ENCODE measurements at places on chromosomes 11 and 22. TPM values are rescaled to one million over a fixed set of nuclear protein-coding genes. Genes with fewer than 3 reads are reported as not detected.

GRCh38 chr11:112656772-112657428 is 304.3 kb upstream of the NCAM1 start:
- H3K4me1 ChIP-seq, result peaks cover under 1% of the 10 kb centered on the region
- no peak overlapping the region for H3K27ac ChIP-seq
- no peaks in the 10 kb centered on the region for H3K36me3 ChIP-seq
- H3K4me3 ChIP-seq, result no peak overlapping the region
- DNase-seq, result no peak

DNA sequence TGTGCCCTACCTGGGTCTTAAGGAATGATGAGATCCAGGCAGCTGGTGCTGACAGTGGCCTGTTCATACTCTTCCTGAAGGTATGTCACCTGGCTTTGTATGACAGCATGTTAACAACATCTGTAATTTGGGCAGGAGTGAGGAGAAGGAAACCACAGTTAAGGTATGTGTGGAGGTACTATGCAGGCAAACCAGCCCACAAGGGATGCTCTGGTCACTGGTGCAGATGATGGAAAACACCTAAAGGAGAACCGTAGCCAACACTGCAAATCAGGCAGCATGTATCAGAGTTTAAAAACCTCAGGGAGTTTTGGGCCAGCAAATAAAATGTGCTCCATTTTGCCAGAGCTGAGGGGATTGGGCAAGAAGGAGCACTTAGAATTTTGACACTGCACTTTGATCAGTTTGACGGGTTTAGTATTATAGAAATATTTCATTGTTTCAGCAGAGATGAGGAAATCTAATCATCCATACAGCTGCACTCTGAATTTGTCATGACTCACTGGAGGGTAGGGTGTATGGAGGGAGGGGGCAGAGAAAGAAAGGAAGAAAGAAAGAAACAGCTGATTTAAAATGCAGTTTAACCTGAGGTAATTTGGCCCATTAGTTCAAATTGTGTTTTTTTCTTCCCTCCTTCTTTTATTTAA is 260.9 kb downstream of the KIRREL3 start:
- H3K36me3 ChIP-seq, result no peaks in the 10 kb centered on the region
- no peak for DNase-seq
- no peaks in the 10 kb centered on the region for H3K27me3 ChIP-seq
- peaks cover 47% of the 10 kb centered on the region for H3K4me1 ChIP-seq

GRCh38 chr22:19811811-19812771 is 42.6 kb downstream of the GNB1L start:
- no peaks in the 10 kb centered on the region for H3K4me1 ChIP-seq
- no peaks in the 10 kb centered on the region for H3K36me3 ChIP-seq
- DNase-seq, result no peak
- H3K4me3 ChIP-seq, result no peak overlapping the region

DNA sequence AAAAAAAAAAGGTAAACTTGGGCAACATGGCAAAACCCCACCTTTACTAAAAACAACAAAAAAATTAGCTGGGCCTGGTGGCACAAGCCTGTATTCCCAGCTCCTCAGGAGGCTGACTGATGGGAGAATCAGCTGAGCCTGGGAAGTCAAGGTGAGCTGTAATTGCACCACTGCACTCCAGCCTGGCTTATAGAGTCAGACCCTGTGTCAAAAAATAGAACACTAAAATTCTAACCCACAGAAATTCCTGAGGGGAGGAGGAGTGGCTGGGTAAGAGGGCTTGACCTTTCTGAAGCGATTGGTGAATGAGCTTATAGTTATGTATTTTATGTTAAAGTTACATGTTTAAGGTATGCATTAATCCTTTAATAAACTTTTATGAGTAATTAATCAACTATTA is 53.3 kb downstream of the FAT3 start:
- no peaks in the 10 kb centered on the region for H3K27me3 ChIP-seq
- no peaks in the 10 kb centered on the region for H3K36me3 ChIP-seq
- H3K4me3 ChIP-seq, result no peak overlapping the region

GRCh38 chr22:29306835-29307595 is 565 bp downstream of the GAS2L1 start:
- no peak overlapping the region for H3K27ac ChIP-seq
- H3K4me3 ChIP-seq, result peak overlapping the region; percentile 84
- peak; percentile 86 for DNase-seq

DNA sequence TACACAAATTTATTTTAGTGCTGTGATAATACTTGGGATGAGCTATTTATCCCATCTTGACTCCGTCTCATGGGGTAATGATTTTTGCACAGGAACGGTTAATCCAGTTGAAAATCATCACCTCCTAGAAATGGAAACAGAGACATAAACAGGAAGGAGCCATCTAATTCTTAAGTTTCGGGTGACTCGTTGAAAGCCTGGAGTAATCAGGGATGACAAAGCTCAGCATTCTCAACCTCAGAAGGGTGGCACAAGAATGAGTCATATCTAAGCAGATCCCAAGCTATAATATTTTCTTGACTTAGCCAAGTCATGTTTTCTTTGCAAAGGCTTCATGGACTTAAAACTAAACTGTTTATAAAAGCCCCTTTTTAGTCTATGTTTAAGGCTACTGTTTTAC is 280.8 kb upstream of the CCDC90B start:
- H3K27me3 ChIP-seq, result no peaks in the 10 kb centered on the region
- no peak for DNase-seq
- peaks cover 26% of the 10 kb centered on the region for H3K4me1 ChIP-seq
- H3K27ac ChIP-seq, result no peak overlapping the region
- H3K4me3 ChIP-seq, result no peak overlapping the region
- no peaks in the 10 kb centered on the region for H3K36me3 ChIP-seq

GRCh38 chr11:43944761-43945311 is 2.4 kb downstream of the C11orf96 start:
- no peak overlapping the region for H3K27ac ChIP-seq
- H3K36me3 ChIP-seq, result no peaks in the 10 kb centered on the region
- H3K27me3 ChIP-seq, result peaks cover 63% of the 10 kb centered on the region
- peak; percentile 92 for DNase-seq

GRCh38 chr22:23199159-23199558 is 18.9 kb downstream of the BCR start:
- H3K27me3 ChIP-seq, result no peaks in the 10 kb centered on the region
- H3K36me3 ChIP-seq, result peaks cover 13% of the 10 kb centered on the region
- peaks cover 54% of the 10 kb centered on the region for H3K4me1 ChIP-seq

GRCh38 chr22:25393121-25393805 is 171.2 kb upstream of the GRK3 start:
- DNase-seq, result no peak
- H3K4me3 ChIP-seq, result no peak overlapping the region
- no peaks in the 10 kb centered on the region for H3K27me3 ChIP-seq
- peaks cover 12% of the 10 kb centered on the region for H3K4me1 ChIP-seq
- no peak overlapping the region for H3K27ac ChIP-seq

- DNase-seq, result no peak
- peaks cover 14% of the 10 kb centered on the region for H3K4me1 ChIP-seq
- no peak overlapping the region for H3K27ac ChIP-seq
- no peaks in the 10 kb centered on the region for H3K36me3 ChIP-seq
- no peaks in the 10 kb centered on the region for H3K27me3 ChIP-seq
Measured at GRCh38 chr11:8775734-8776133, 93.1 kb downstream of the RPL27A start.

DNA sequence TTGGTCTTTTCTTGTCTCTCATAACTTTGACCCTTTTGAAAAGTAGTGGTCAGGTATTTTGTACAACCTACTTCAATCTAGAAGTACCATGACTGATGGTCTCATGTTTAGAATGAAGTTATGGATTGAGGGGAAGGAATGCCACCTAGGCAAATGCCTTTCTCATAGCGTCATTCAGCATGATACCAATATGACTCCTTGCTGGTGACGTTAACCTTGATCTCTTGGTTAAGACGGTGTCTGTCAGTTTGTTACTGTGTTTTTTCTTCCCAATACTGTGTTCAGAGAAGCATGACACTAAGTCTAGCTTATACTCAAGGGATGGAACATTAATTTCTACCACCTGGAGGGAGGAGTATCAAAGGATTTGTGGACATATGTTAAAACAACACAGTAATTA is 130.9 kb downstream of the KIF18A start:
- no peaks in the 10 kb centered on the region for H3K36me3 ChIP-seq
- H3K4me1 ChIP-seq, result no peaks in the 10 kb centered on the region
- no peaks in the 10 kb centered on the region for H3K27me3 ChIP-seq
- no peak overlapping the region for H3K27ac ChIP-seq
- no peak overlapping the region for H3K4me3 ChIP-seq

DNA sequence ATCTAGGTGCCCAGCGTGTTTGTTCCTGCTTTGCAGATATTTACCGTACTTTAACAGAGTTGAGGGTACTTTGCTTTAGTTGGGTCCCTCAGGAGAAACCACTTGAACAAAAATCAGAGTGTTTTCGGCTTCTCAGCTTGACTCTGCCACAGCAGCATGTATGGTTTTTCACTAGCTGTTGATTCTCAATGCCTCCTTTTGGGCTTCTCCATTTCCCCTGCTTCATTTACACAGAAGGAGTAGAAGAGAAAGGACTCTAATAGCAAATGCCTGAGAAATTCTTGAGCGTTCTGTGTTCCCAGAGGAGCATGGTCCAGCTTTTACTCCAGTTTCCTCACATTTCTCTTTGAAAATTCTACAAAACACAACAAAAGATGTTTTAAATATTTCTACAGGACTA is 252.1 kb upstream of the CCDC179 start:
- DNase-seq, result no peak
- no peaks in the 10 kb centered on the region for H3K27me3 ChIP-seq
- no peak overlapping the region for H3K4me3 ChIP-seq

- H3K4me1 ChIP-seq, result 0 out of 2 replicates have a peak, but pooled peaks cover 3% of the 10 kb centered on the region
- H3K27ac ChIP-seq, result no peak overlapping the region
- no peaks in the 10 kb centered on the region for H3K36me3 ChIP-seq
Measured at GRCh38 chr11:69922015-69922595, 102.9 kb upstream of the FGF3 start.

RIMBP3C gene
- not detected for total RNA-seq

PAMR1 gene
- total RNA-seq, result 2.3 TPM

RHBDD3 gene
- 77.9 TPM for total RNA-seq

MMP13 gene
- total RNA-seq, result not detected

MUC2 gene
- total RNA-seq, result 0.60 TPM

Measured in WTC11 (cell line).